ENCODE measurements at places on chromosomes 4 and X.

DNA sequence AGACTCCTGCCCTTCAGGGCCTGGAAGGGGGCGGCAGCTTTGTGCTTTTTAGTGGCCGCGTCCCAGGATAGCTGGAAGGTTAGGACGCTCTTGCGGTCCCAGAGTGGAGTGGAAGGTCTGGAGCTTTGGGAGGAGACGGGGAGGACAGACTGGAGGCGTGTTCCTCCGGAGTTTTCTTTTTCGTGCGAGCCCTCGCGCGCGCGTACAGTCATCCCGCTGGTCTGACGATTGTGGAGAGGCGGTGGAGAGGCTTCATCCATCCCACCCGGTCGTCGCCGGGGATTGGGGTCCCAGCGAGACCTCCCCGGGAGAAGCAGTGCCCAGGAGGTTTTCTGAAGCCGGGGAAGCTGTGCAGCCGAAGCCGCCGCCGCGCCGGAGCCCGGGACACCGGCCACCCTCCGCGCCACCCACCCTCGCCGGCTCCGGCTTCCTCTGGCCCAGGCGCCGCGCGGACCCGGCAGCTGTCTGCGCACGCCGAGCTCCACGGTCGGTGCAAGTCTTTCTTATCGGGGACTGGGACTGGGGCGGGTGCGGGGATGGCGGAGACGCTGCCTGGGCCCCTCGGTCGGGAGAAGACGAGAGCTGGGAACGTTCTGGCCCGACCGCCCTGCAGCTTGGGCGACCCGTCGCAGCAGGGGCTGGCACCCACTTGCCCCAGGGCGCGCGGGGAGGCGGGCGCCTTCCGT, at the start of gene EDNRA:
TSS of gene EDNRA (plus strand) at position 207 of the 686 bp plus-strand sequence. CDS start 4,585 bp downstream, outside the sequence.
- DNase-seq = no peak

DNA sequence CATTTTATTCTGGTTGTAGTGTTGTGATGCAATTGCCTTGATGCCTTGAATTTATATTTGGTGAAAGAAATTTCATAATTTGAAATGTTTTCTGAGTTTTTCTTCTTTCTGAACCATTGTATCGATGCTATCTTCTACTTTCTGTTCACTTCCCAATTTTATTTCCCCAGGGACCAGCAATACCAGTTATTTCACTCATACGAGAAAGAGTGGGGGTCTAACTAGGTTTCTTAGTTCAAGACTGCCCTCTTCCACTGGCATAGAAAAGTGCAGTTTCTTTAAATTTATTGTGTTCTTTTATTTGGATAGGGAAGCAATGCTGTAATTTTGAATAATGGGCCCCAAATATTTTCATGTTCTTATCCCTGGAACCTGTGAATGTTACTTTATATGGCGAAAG, 544.0 kb upstream of the ADGRL3 start:
- no peak for DNase-seq

DNA sequence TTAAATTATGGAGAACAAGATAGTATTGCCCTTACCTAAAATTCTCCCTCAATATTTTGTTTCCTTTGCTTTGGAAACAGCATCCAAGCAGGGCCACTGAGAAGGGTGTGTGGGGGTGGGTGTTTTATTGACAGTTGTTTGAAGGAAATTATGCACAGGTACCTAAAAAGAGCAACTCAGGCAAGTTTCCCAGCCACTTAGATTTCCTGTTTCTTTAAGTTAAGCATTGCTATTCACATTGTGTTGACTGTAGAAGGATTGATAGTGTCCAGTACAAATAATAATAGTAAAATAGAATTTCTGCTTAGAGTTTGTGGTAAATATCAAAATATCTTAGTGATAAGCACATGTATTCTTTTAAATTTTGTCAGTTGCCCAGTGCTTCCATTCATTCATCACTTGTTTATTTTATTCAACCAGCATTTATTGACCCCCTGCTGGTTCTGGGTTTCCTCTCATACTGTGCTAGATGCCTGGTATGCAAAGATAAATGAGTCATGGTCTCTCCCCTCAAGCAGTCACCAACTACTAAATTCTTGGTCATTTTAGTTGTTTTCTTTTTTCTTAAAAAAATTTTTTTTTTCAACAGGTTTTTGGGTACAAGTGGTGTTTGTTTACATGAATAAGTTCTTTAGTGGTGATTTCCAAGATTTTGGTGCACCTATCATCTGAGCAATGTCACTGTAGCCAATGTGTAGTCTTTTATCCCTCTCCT, 50.0 kb downstream of the GALNT7 start:
- DNase-seq = peak; percentile 78

DNA sequence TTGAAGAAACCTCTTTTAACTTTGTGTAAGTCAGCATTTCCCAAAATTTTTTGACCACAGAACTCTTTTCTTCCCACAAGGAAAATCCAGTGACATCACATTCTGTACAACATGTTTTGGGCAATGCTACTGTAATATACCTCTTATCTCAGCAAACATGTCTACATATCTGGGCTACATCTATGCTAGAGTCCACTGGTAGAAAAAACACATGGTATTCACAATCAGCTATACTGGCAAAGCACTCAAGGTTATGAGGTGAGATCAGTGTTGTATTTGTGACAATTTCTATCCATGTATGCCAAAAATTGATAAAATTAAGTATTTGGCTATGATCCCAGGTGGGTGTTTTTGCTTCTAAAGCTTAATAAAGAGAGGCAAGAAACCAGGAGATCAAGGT, 98.0 kb downstream of the ATP11C start:
- no peak for DNase-seq

- DNase-seq = no peak
Observed at GRCh38 chr4:115325836-115326235, 212.4 kb upstream of the NDST4 start.

- DNase-seq = no peak
Observed at GRCh38 chr4:77031544-77031943, 44.2 kb downstream of the CCNI start.

- no peak for DNase-seq
Observed at GRCh38 chrX:95907081-95907480, 777.6 kb upstream of the DIAPH2 start.

DNA sequence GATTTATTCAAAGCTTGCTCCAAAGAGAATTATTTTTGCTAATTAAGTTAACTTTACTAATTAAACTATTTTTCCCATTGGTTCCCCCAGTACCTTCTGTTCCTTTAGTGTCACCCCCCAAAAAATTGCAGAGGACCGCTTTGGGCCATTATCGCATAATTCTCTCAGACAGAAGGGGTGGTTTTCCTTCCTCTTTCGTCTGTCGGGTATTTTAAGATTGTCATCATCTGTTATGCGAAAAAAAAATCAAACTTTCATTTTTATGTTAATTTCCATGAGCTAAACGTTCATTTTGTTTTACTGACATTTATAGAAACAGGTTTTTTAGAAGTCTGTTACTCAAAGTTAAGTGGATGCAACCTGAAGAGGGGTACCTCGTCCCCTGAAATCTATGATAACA, 76.2 kb upstream of the DDX3X start:
- DNase-seq = no peak

- no peak for DNase-seq
Observed at GRCh38 chr4:64341711-64342110, 67.5 kb downstream of the TECRL start.

DNA sequence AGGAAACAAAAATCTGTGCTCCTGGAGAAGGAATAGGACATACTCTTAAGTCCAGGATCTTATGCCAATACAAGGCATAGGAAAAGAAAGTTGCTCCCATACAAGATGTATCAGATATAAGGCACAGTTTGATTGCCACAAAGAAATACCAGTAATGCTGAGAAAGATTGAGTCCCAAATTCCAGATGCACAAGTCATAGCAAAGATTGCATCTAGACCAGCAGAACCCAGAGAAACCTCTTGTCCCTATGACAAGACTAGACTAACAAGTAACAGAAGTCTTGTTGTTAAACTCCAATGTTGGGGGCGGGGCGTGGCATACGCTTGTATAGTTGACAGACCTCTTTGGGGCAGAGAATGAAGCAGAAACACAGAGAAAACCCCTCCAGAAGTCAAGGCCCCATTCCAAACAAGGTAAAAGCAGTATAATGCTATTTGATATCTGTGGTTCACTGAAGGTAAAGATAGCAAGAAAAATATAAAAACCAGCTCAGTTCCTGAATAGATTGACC, 671.5 kb upstream of the GRIA3 start:
- DNase-seq = no peak

- peak; percentile 8 for DNase-seq
Observed at GRCh38 chr4:125321709-125322365, 7.1 kb downstream of the FAT4 start.

- no peak for DNase-seq
Observed at GRCh38 chrX:84259868-84260267, 71.9 kb upstream of the RPS6KA6 start.

DNA sequence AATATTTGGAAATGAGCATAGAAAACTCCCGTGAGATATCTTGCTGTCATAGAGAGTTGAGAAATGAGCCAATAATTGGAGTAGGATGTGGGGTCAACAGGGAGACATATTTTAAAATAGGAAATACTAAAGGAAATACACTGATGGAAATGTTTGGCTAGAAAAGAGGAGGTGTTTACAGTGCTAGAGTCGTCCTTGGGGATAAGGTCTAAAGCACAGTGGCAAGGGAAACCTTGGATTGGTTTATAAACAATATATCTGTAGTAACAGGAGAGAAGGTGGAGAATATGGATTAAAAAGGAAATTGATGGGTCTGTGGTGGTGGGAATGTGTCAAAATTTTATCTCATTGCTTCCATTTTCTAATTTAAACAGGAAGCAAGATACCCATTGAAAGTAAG, 82.1 kb downstream of the PPEF2 start:
- DNase-seq = no peak

GRCh38 chr4:111675746-111676145, 469.5 kb upstream of the FAM241A start:
- no peak for DNase-seq

- DNase-seq = no peak
Observed at GRCh38 chrX:150958177-150958576, 25.0 kb upstream of the HMGB3 start.
